ENCODE measurements at places on chromosomes 5 and 9.
A peak's percentile ranks its signal among the peaks of the same experiment; 100 is the strongest.

DNA sequence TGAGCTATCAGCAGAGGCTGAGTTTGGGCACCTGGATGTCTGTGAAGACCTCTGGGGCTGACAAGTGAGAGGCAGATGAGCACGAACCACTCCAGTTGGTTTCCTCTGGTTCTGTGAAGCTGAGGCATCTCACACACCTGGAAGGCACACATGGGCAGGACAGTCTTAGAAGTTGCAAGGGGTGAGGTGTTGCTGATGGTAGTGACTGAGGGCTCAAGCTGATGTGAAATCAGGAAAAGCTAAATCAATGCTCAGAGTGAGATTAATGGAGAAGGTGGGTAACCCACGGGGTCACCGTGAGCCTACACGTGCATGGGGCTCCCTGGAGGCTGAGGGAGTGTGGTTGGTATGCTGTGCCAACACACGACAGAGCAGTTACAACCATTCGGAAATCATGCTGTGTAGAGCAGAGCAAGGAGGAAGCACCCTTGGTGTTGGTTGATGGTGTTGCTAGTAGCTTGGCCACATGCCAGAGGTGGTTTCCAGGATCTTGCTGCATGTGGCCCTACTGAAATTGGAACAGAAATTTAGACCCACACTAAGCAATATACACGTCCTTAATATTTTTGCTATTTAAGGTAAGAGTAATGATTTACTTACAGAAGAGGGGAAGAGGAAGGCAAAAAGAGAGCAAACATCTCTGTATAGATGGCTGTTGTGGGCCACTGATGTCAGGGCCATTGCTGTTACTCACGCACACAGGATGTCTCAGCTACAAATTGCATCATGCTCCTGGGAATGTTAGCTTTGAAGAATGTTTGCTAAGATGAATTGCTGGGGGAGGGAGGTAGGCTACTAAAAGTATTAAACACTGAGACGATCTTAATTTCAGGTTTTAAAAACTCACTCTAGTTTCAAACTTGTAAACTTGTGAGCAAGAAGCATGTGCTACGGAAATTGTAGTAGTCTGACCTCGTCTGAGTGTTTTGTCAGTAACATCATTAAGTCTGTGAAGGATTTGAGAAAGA lies 170.5 kb downstream of the ARHGEF28 start:
- DNase-seq = peak; percentile 93

- no peak for DNase-seq
Observed at GRCh38 chr5:154447089-154447725, 1.4 kb downstream of the SAP30L start.

DNA sequence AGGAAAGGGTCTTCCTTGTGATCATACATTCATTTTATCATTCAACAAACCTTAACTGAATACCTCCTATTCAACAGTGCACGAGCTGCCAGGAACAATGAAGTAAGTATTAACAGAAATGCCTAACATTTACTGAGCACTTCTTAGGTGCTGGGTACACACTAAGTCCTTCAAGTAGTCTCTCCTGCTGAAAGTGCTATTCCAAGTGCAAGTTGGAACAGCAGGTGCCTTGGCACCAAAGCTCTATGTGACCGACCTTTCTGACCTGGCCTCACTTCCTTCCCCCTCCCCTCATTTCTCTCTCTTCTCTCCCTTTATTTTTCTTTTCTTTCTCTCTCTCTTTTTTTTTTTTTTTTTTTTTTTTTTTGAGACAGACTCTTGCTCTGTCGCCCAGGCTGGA lies 94.5 kb downstream of the GRIA1 start:
- no peak for DNase-seq

DNA sequence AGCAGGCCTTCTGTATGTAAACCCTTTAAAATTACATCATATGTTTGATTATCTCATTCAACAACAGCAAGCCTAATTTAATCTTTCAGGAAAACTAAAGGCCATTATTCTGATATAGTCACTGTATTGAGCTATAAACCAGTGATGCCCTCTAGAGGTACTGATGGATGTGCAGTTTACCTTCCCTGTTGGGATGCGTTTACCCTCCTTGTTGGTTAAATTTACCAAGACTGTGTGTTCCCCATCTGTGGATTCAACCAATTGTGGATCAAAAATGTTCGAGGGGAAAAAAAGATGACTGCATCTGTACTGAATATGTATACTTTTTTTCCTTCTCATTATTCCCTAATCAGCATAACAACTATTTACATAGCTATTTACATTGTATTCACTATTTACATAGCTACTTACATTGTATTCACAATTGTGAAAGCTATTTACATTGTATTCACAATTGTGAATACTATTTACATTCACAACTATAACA lies 3.7 kb upstream of the BAAT start:
- DNase-seq = no peak

DNA sequence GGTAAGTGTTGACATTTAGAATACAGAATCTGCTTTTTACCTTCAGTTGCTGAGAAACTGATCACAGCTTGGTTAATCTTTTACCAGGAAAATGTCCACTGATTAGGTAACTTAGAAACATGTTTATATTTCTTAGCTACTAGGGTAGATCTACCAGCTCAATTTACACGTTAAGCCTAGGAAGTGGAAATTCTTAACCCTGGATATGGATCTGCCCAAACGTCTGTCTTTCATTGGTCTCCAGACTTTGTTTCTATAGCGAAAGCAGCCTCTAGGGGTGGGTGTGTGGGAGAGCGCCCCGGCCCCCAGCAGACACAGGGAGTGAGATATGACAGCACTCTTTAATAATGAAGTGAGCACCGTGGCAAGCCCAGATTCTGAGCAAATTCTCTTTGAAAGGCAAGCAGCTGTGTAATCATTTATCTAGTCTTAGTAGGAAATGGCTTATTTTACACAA lies 141.6 kb upstream of the ZNF608 start:
- DNase-seq = no peak

- no peak for DNase-seq
Observed at GRCh38 chr5:76425928-76426804, 23.1 kb downstream of the IQGAP2 start.

GRCh38 chr9:114102484-114102883 lies 3.4 kb upstream of the KIF12 start:
- DNase-seq = no peak

GRCh38 chr9:134747951-134748489 lies 106.4 kb downstream of the COL5A1 start:
- no peak for DNase-seq

- DNase-seq = no peak
Observed at GRCh38 chr5:129773376-129773775, 25.5 kb downstream of the MINAR2 start.

GRCh38 chr5:134552301-134552700 lies 26.8 kb downstream of the JADE2 start:
- DNase-seq = peak; percentile 81

- DNase-seq = no peak
Observed at GRCh38 chr5:133261993-133262392, 210.2 kb downstream of the HSPA4 start.

- no peak for DNase-seq
Observed at GRCh38 chr5:4017076-4017803, 421.6 kb downstream of the IRX1 start.

DNA sequence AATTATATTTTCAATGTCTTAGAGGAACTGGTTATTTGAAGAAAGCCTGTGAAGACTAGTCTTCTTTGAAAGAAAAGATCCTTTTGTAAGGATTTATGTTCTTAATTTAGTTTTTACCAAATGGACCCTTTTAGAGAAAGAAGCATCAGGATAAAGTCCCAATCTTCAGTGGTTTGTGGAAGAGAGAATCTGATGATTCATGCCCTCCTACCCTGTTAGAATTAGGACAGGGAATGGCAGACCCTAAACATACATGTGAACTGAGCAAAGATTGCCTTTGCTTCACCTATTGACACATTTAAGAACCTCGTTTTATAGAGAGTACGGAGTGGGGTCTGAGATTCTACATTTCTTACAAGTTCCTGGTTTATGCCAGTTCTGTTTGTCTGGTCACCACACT lies 20.1 kb upstream of the TMEFF1 start:
- DNase-seq = no peak

DNA sequence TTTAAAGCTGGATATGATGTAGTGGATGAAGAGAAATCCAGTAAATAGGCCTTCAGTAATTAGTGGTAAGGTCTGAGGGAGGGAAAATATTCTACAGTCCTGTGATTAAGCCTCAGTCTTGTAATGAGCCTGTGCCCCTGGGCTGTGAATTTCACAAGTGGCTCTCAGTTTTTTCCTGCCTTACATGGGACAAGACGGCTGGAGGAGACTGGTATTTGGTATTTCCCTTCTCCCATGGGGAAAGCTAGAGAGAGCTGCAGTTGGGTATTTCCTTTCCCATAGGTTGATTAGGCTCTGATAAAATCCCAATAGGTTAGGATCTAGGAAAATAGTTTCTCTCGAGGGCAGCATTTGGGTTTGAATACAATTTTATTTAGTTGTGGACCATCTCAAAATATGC lies 62.2 kb upstream of the GNA14 start:
- DNase-seq = no peak

- DNase-seq = peak; percentile 21
Observed at GRCh38 chr9:12719431-12719830, 26.2 kb downstream of the TYRP1 start.

- DNase-seq = no peak
Observed at GRCh38 chr9:87569518-87569917, 71.9 kb downstream of the DAPK1 start.

- DNase-seq = no peak
Observed at GRCh38 chr9:111645806-111646205, 14.7 kb downstream of the DNAJC25 start.

DNA sequence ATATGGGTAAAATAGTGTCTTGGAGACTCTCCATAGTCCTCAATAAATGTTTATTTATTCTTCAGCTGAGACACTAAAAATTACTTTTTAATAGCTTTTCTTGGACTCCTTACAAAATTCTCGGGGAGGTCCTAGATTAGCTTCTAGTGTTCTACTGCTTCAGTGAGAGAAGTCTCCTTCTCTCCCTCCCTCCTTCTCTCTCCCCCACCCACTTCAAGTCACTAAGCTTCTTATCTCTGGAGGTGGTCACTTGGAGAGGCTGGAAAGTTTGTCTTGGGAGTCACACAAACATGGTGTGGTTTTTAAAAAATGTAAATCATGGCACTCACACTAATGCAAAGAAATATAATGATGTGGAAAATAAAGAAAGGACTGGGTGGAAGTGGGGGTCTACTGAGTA lies 64.1 kb downstream of the SEMA6A start:
- DNase-seq = no peak

DNA sequence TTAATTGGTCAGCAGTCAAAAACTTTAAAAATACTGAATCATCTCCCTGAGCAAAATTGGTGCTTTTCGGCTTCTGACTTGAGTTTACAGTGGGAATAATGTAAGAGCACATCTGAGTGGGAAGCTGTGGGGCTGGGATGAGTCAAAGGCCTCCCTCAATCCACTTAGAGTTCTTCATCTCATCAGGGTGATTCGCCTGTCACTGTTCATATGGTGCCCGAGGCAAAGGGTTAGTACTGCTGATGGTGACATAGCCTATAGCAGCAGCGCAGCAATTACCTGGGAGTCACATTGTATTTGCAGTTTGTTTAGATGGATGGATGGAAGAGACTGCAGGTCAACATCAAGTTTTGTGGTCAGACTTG lies 113.8 kb upstream of the ZNF608 start:
- DNase-seq = no peak

DNA sequence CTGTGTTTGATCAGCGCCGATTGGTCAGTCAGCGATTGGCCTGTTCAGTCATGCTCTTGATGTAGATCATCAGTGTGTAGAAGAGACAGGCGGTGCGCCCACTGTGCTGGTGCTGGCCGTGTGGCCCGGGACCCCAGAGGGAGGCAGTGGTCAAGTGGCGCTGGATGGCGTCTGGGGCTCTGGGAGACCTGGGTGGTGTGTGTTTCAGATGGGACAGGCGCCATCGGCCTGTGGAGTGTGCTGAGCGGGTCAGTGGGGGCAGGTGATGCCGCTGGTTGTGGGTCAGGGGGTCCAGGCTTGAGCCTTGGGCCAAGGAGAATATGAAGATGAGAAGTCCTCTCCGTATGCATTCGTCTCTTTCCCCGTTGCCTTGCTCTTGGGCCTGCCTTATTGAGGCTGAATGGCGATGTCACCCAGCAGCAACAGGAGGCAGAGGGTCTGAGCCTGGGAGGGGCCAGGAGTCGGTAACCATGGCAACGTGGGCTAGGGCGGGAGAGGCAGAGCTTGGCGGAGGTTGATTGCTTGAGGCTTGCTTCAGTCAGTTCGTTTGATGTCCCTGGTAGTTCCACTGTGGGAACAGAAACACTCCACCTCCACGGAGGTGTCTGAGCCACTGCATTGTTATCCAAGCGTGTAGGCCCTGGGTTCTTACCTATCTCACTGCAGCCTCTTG lies 117.8 kb upstream of the CACNA1B start:
- DNase-seq = no peak

- no peak for DNase-seq
Observed at GRCh38 chr9:27800159-27800558, 226.9 kb upstream of the C9orf72 start.

GRCh38 chr9:38022203-38022895 lies 46.7 kb downstream of the SHB start:
- no peak for DNase-seq

GRCh38 chr5:143592648-143593047 lies 189.2 kb upstream of the NR3C1 start:
- peak; percentile 23 for DNase-seq

- DNase-seq = no peak
Observed at GRCh38 chr5:2891781-2892180, 140.3 kb upstream of the IRX2 start.

- no peak for DNase-seq
Observed at GRCh38 chr5:79120221-79120620, 8.6 kb downstream of the BHMT start.

GRCh38 chr9:2116073-2116472 lies 100.9 kb downstream of the SMARCA2 start:
- DNase-seq = peak; percentile 6

GRCh38 chr9:5799314-5799713 lies 33.6 kb downstream of the ERMP1 start:
- peak; percentile 46 for DNase-seq

- DNase-seq = no peak
Observed at GRCh38 chr9:74511333-74511732, 14.2 kb downstream of the RORB start.

- DNase-seq = no peak
Observed at GRCh38 chr9:134396258-134396742, 70.0 kb downstream of the RXRA start.

GRCh38 chr5:170628691-170629565 lies 125.1 kb downstream of the KCNIP1 start:
- no peak for DNase-seq

DNA sequence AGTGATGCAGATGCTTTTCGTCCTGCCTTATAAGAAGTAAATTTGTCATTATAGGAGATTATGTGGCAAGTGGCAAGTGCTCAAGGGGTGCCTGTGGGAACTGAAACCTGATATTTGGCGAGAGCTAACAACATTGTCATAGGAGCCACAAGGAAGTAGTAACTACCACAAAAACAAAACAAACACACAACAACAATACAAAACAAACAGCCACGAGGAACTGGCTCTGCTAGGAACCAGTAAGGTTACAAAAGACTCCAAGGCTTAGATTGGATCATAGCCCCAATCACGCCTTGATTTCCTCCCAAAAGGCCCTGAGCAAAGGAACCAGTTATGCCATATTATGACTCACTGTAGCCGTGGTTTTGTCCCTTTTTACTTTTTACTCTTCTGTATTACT lies 1045.2 kb downstream of the CDH12 start:
- no peak for DNase-seq

Measured in A172 (cell line).